SHP77 treated with DMSO at 0.1 percent for 48 hours (cell line): ENCODE measurements at places on chromosomes 1 and 21.
A peak's percentile ranks its signal among the peaks of the same experiment; 100 is the strongest.

GRCh38 chr21:44391345-44392091 is 38.1 kb downstream of the TRPM2 start:
- no peak for DNase-seq

DNA sequence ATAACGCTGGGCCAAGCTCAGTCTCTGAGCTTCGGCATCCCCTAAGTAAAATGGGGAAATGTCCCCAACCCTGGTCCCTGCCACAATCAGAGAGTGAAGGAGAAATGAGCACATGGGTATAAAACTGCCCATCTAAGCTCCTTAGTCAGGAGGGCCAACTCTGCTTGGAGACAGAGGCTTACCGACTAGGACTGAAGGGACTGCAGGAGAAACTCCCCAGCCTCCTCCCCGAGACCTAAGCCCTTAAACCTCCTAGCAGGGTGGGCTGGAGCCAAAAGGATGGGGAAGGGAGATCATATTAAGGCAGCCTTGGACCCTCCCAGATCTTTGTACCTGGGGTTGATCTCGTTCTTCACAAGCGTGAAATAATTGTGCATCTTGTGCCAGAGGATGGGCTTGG is 5.5 kb downstream of the ETNK2 start:
- no peak for DNase-seq

GRCh38 chr1:201763455-201764140 is 65.4 kb upstream of the IPO9 start:
- no peak for DNase-seq

GRCh38 chr1:151060657-151061421 is 642 bp downstream of the MLLT11 start:
- peak; percentile 79 for DNase-seq

DNA sequence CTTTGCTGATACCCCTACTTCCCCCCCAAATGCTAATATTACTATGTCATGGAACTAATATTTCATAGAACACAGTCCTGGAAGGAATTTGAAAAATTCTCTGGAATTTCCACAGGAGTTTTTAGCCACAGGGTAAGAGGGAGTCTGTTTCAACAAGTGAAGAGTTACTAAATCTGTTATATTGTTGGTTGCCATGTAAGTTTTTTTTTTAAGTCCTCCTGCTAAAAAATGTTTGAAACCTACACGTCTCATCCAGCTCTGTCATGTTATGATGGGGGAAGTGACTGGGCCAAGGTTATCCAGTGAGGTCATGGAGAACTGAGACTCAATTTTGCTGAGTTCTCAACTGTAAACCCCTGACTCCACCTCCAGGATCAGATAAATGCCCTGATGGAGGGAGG is 60.8 kb upstream of the USP24 start:
- no peak for DNase-seq

- DNase-seq: no peak
Observed at GRCh38 chr1:222813866-222814535, 838 bp upstream of the DISP1 start.

- DNase-seq: no peak
Observed at GRCh38 chr1:43048601-43049011, 89.9 kb upstream of the SLC2A1 start.

- DNase-seq: no peak
Observed at GRCh38 chr1:17606826-17607440, 67.4 kb downstream of the ARHGEF10L start.
